ENCODE measurements at places on chromosomes 16 and 17.
A peak's percentile ranks its signal among the peaks of the same experiment; 100 is the strongest.

DNA sequence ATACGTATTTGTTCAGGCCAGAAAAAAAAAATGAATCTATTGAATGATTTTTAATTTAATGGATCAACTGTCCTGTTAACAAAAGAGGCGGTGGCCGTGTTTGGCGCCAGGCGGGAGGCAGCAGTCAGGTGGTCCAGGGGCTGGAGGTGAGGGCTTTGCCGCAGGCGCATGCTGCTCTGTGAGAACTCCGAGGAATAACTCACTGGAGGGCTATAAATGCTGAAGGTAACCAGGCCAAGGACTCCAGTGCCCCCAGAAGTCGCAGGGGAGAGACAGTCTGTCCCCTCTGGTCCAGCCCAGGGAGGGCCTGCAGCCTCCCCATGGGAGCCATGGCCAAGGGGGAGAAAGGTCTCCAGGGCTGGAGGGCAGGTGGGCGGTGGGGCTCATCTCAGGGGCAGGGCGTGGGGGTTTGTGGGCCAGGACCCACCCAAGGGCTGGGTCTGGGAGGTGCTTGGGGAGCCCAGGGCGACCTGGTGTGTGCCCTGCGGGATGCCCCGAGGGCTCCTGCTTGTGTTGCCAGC is 7.1 kb upstream of the BAHCC1 start:
- no peak for DNase-seq

DNA sequence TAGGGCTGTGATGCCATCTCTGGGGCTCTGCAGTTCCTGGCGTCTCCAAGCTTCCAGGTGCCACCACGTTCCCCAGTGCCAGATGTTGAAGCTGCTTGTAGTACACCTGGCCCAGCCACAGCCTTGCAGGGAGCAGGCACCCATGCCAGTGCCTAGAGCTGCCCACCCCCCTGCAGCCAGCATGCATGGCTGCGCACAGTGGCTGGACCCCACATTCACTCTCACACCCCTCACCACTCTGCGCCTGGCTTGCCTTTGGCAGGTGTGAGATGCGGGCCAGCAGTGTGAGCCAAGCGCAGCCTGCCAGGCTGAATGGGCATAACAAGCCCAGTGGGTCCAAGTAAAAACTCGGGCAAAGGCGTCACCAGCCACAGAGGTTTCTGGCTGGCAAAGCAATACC is 75.4 kb upstream of the CHMP6 start:
- DNase-seq: no peak

DNA sequence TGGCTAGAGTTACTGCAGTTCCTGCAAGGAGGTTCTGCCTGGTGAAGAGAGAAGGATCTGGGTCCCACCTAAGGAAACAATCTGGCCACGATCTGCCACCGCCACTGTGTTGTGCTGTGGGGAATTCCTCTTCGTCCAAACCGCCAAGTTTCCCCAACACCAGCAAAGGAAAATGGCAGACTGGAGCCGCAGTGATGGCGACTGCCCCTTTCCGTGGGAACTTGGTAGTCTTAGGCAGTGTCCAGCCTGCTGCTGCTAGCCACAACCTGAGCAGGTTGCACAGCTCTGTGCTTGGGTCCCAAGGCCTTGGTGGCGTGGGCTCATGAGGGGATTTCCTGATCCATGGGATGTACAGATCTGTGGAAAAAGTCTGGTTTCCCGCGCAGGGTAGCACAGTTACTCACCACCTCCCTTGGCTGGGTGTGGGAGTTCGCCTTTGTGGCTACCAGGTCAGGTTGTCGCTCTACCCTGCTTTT is 28.6 kb downstream of the NFATC3 start:
- no peak for DNase-seq

DNA sequence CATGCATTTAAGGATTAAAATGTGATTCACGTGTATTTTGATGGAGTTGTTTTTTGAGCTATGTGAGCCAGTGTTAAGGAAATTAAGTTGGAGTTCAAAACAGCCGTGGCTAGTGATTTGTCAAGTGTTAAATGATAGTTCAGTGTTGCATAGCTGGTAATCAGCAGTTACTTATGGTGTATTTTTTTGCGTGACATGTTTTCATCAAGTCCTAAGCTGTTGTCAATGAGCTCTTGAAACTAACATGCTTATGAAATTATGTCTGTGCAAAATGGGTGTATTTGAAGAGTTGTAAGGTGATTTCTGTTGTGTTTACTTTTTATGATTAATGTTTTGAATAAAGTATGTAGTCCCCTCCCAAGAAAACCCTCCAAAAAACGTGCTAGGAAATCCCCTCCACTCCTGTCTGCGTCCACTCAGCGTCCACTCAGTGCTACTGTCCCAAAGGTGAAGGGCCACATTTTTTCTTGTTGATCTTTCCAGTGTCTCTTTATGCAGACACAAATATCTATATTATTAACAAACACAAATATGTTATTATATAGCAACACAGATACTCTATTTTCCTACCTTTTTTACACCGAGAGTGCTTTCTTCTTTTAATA is 30.0 kb downstream of the USP10 start:
- no peak for DNase-seq

DNA sequence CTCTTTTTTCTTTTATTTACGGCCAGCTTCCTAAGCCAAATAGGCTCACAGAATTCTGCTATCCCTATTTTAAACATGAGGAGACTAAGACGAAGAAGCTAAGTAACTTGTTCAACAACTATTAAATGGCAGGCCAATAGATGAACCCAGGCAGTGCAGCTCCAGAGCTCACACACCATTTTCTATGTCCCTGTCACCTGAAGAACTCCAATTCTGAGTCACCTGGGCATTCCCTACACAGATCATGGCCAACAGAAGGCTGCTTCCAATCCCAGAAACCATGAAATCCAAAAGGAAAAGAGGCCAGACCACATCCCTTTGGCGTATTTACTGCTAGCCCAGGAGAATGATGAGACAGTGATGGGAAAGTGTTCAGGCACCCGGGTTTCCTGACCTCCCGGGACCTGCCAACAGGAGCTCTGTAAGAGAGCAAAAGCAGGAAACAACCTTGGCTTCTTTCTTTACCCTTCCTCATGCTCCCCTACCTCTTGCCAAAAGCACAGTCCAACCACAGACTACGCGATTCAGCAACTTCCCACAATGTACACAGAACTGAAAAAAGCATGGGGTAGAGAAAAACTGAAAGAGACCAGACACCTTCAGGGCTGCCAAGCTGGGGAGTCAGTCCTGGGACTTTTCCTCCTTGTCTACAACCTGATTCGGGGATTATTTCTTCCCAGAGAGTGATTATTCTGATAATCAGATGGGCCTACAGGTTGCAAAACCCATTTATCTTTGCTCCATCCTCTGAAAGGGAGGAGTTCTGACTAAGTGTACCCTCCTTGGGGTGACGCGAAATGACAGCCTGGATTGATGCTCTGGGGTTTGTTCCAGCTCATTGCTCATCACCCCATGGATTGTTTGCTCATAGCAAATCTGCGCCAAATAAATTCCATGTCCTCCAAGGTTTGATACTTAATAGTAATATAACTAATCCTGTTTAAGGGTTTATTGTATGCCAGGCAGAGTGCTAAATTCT is 47.8 kb upstream of the HAS3 start:
- peak; percentile 61 for DNase-seq

- no peak for DNase-seq
These were observed 20.3 kb downstream of the TRIM25 start for GRCh38 chr17:56893503-56893902.

Data from left lobe of liver (tissue), 2 donors.